ENCODE measurements at places on chromosomes 7 and 10.

DNA sequence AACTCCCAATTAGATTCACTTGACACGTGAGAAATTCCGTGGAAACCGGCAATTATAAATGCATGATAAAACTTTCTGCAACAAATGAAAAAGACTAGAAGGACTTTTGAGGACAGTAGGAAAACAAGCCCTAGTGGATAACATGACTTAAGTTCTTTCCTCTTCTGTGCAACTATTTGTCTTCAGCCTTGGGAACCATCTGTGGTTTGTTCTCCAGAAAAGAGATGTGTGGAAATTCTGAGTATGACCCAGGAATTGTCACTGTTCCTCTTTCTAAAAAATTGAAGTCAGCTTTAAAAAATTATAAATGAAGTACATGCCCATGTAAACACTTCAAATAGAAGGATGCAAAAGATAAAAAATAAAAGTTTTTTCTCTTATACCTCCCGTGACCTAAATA, 128.6 kb upstream of the SVIL start:
- DNase-seq: no peak

- DNase-seq: no peak
Observed at GRCh38 chr10:88960802-88961201, 8.2 kb upstream of the ACTA2 start.

DNA sequence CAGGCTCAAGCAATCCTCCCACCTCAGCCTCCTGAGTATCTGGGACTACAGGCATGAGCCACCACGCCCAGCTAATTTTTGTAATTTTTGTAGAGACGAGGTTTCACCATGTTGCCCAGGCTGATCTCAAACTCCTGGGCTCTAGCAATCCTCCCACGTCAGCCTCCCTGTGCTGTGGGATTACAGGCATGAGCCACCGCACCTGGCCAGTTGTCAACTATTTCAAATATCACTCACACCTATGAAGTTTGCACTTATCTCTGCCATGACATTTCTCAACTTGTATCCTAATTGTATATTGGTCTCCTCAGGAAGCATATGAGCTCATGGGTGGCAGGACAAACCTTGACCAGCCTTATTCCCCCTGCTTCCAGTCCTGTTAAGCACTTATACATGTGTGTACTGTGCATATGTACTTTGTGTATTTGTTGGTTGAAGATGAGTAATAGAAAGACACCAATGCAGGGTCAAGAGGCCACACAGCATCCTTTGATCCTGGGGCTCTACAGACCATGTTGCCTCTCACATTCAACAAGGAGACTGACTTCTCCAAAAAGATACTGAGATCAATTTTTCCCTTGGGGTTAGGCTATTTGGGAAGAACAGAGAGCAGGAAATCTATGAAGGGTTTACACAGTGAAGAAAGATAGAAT, 82.2 kb downstream of the SLC16A9 start:
- no peak for DNase-seq

- no peak for DNase-seq
Observed at GRCh38 chr7:42548816-42549611, 312.0 kb upstream of the GLI3 start.

DNA sequence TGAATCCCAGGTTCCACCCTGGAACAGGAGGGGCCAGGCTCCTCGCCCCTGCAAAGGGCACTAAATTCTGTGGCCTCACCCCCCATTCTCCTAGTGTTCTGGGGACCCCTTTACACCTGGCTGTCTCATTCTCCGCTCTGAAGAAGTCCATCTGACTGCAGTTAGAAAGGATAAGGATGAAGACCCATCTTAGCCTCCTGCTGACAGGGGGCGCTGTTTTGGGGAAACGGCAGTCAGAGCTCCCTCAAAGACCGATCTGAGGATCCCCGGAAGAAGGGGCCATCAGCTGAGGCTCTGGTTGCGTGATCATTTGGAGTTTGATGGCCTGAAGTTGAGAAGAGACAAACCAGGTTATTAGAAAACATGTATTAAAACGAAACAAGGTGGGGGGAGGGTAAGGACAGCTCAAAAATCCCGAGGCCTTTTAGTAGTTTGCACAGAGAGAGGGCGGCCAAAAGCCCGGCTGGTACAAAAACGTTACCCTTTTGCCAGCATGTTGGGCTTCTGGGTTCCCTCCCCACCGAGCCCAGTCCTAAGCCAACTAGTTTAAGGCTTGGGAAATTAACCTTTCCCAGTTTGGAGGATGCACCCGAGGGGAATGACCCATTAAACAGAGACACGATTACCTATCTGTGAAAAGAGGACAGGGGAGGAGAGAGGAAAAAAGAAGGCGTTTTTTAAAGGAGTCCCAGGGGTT, 102.8 kb downstream of the CHN2 start:
- no peak for DNase-seq

DNA sequence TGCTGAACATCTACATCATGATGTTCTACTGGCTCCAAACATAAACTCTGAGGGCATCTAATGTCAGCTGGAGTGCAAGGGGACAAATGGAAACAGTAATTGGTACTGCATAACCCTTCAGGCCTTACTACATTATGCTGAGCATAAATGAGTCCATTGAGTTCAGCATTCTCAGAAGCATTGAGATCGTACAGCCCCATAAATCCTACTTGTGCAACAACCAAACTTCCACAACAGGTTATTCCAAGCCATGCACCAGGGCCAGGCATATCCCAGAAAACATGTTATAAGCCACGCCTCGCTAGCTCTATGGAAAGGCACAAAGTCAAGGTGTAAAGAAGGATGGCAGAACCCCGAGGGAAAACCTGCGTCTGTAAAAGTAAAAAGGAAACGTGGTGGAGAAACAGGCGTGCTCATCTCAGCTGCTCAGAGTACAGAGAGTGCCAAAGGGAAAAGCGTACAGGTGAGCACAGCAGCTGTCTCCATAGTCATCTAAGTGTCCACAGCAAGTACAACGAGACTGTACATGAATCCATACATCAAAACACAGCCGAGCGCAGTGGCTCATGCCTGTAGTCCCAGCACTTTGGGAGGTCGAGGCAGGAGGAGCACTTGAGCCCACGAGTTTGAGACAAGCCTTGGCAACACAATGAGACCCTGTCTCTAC, 124.6 kb downstream of the PARD3 start:
- no peak for DNase-seq

- no peak for DNase-seq
Observed at GRCh38 chr7:107982918-107983389, 20.0 kb downstream of the LAMB1 start.

DNA sequence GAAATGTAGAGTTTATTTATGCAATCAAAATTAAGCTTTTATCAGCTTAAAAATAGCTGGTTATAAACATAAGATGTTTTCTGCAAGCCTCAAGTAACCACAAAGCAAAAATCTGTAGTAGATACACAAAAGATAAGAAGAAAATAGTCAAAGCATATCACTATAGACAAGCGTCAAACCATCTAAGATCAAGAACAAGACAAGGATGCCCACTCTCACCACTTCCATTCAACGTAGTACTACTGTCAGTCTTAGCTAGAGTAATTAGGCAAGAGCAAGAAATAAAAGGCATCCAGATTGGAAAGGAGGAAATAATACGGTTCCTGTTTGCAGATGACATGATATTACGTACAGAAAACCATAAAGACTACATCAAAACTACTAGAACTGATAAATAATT, 17.5 kb upstream of the CYP2E1 start:
- no peak for DNase-seq

GRCh38 chr10:12561307-12561706, 212.0 kb downstream of the CAMK1D start:
- DNase-seq: no peak

- no peak for DNase-seq
Observed at GRCh38 chr10:102652170-102652916, 8.1 kb downstream of the TRIM8 start.

DNA sequence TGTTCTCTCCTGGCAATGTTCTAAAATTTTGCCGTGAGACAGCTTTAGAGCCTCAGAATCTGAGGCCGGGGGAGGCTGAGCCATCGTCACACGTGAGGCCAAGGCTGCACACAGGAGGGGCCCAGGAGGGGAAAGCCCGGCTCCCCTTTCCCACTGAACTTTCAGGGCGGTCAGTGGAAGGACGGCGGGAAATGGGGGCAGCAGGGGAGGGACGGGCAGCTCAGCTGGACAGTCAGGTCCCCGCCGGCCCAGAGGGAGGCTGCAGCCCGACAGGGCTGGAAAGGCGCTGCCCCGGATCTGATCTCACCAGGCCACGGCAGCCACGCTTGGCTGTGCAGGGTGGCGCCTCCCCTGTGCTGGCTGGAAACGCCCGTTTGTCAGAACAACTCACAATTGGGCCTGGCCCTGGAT, 43.3 kb upstream of the ADGRA1 start:
- DNase-seq: no peak

DNA sequence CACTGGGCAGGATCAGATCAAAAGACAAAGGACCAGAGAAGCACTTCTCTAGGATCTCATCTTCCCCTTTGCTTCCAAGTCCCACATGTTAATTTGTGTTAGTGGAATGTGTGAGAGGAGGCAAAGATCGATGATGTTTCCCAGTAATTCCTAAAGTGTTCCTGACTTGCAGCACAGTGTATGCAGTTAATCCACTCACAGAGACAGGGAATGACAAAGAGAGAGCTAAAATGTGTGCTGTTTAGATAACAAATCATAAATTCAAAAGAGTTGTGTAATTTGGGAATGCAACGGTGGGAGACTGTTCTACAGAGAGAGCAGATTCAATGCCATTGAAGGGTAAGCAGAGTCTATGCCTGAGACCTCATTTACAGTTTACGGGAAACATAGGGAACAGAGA, 132.0 kb upstream of the SVIL start:
- no peak for DNase-seq

DNA sequence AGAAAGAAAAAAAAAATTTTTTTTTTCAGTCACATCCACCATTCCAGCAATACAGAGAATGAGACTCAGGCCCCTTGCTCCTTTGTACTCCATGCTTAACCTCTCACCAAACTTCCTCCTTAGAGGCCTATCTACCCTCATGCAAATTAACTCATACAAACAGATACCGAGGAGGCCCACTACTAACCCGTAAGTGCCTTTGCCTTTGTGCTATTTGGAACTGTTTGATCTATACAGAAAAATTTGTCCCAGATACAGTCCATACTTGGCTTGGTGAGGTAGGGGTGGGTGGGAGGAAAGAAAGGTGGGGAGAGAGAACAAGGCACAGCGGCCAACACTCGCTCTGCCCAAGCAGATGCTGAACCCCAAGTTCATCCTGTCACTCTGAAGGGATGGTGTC, 87.8 kb upstream of the DUSP5 start:
- DNase-seq: no peak

GRCh38 chr7:112665709-112666108, 124.5 kb downstream of the TMEM168 start:
- DNase-seq: no peak

GRCh38 chr10:96700374-96701099, 19.8 kb downstream of the PIK3AP1 start:
- DNase-seq: no peak

DNA sequence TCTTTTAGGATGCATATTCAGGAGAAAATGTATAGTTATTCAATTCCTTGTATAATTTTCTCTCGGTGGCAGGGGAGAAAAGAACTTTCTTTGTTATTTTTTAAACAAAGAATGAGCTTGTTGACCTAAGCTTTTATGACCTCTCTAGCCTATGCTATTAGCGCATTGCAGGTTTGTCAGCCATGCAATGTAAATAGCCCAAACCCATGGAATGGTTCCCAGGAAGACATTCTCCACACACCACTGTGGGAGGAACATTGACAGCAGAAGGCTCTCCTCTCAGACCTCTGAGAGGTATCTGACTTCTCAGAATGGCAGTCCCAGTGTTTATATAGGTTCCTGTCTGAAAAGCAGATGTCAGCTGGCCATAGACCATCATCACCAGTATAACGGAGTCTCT, 19.6 kb upstream of the AGBL3 start:
- DNase-seq: no peak

- DNase-seq: no peak
Observed at GRCh38 chr10:89813546-89813945, 112.2 kb downstream of the KIF20B start.

- no peak for DNase-seq
Observed at GRCh38 chr10:70106958-70107791, 25.4 kb downstream of the AIFM2 start.

- no peak for DNase-seq
Observed at GRCh38 chr7:31094271-31094670, 42.2 kb downstream of the ADCYAP1R1 start.

- no peak for DNase-seq
Observed at GRCh38 chr7:94300176-94300835, 94.4 kb upstream of the COL1A2 start.

GRCh38 chr10:125995726-125996304, 99.5 kb downstream of the FANK1 start:
- no peak for DNase-seq

DNA sequence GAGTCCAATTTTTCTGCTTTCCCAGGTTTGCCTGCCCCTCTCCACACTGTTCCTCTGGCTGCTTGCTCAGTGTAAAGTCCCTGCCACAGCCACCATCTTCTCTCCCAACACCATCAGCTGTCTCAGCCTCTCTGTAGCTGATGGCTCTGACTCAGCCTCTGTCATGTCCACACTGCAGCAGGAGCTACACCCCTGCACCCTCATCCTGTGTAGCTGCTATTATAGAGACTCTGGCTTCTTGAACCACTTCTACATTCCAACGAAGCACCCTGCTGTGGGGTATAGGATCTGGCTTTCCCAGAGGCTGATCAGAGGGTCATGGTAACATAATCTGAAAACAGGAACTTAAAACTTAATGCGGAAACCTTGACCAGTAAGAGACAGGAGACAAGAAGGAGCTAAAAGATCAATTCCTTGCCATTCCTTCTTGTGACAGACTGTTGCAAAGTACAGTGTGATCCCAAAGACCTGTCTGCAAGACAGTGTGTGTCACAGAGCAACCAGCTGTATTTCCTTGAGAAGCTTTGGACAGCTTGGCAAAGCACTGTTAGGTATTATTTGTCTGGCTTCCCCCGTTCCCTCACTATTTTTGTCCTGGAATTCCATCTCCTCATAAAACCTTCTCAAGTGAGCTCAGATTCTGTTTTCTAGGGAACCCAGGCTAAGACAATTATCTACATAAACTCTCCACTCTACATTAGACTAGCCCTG, 42.3 kb downstream of the NRCAM start:
- DNase-seq: no peak

DNA sequence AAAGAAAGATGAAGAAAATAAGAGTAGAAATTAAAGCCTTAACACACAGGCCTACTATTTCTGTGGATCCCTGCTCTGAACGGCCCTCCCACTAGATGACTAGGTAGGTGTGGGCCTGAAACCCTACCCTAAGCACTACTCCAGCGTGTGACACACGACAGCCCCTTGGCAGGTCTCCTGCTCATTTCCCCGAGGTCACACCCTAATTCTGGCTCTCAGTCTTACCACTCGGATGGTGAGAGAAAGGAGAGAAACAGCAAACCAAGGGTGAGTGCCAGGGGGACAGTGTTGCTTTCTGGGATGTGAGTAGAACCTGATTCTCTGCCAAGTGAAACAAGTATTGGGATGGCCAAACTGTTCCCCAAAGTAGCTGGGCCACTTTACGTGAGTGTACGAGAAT, 12.1 kb downstream of the GALNTL5 start:
- no peak for DNase-seq

- DNase-seq: no peak
Observed at GRCh38 chr10:6458814-6459213, 121.3 kb downstream of the PRKCQ start.

- DNase-seq: no peak
Observed at GRCh38 chr10:131881104-131881880, 19.5 kb upstream of the PPP2R2D start.
